ENCODE measurements at places on chromosomes 4 and X. TPM values are rescaled to one million over a fixed set of nuclear protein-coding genes. Genes with fewer than 3 reads are reported as not detected.

DHRSX gene
- total RNA-seq, result 21.2 TPM

GRCh38 chr4:678331-679103, 4.2 kb downstream of the MYL5 start:
- DNase-seq, result no peak

- DNase-seq, result no peak
Observed at GRCh38 chrX:101219116-101219863, at the start of gene DRP2. Gene DRP2, plus strand, starts transcription at chrX:101219786. Its CDS starts 11,862 bp downstream, at chrX:101231648.

DNA sequence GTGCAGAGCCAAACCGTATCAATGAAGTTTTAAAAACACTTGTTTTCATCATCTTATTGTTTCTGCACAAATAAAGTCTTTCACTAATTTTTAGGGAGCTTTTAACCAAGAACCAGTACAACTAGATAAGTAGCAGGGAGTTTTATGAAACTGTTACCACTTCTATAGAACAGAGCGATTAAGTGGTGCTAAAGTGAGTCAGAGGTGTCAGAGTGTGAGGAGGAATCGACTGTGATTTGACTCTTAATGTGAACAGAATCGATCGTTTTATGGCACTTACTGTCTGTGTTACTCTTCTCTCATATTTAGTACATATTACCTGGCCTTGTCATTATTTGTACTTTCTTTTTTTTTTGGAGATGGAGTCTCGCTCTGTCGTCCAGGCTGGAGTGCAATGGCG, 43.3 kb downstream of the PDK3 start:
- no peak for DNase-seq

DNA sequence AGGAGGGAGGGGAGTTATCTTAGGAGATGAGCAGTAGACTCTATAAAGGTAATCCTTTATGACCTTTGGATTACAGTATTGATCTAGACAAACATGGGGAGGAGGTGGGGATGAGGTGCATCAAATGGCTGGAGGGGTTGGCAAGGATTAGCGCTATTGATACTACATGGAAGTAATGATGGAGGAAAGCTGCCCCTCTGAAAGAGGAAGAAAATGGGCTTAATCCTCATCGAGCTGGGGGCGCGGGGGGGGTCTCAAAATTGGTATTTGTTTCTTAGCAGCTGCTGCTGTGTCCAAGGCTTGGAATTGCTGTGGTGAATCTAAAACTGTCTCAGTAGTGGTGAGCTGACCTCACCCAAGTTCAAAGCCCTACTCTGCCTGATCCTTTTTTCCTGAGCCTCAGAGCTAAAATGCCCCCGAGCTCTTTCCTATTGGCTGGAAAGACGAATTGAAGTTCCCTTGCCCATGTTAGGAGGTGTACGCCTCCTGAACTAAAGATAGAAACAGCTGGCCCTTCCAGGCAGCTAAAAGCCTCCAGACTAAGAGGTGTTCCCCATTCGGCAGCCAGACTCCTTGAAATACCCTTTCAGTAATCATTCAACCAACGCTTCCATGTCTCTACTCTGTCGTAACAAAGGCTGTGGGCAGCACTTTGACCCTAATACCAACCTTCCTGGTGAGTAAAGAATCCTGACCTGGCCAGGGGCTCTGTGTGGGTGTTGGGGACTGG, at the start of gene ITGB1BP2:
TSS of gene ITGB1BP2 (plus strand) at position 556 of the 730 bp plus-strand sequence. CDS start at position 613, 57 bp downstream.
- DNase-seq, result peak; percentile 9

- DNase-seq, result no peak
Observed at GRCh38 chr4:33924239-33924638, 2320.1 kb downstream of the ARAP2 start.
